ENCODE measurements at places on chromosomes 4 and X. TPM values are rescaled to one million over a fixed set of nuclear protein-coding genes. Genes with fewer than 3 reads are reported as not detected.

- H3K4me3 ChIP-seq: no peak overlapping the region
- no peak for DNase-seq
These were observed 72.0 kb upstream of the INTU start for GRCh38 chr4:127560755-127561154.

DNA sequence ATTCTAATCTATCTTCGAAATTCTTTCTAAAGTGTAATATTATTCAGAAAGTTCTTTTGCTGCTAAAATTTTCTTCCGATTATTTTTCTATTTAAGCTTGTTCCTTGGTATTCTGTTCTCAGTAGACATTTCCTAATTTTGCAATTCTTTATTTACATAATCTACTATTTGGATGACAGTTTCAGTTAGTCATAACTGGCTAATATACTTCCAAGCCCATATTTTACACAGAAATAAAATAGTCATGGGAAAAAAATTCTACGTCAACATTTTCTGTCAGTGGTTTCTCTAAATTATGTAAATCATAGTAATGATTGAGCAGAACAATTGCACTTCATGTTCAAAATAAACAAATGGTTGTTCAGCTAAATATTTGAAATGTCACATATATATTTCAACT, 178.0 kb upstream of the ANKRD50 start:
- no peak overlapping the region for H3K4me3 ChIP-seq
- no peaks in the 10 kb centered on the region for H3K27me3 ChIP-seq
- no peak for DNase-seq
- no peaks in the 10 kb centered on the region for H3K36me3 ChIP-seq
- H3K27ac ChIP-seq: no peak overlapping the region

- no peaks in the 10 kb centered on the region for H3K4me1 ChIP-seq
- no peaks in the 10 kb centered on the region for H3K27me3 ChIP-seq
- no peak for DNase-seq
- H3K27ac ChIP-seq: no peak overlapping the region
These were observed 90.4 kb upstream of the VCX3B start for GRCh38 chrX:8374041-8374825.

DNA sequence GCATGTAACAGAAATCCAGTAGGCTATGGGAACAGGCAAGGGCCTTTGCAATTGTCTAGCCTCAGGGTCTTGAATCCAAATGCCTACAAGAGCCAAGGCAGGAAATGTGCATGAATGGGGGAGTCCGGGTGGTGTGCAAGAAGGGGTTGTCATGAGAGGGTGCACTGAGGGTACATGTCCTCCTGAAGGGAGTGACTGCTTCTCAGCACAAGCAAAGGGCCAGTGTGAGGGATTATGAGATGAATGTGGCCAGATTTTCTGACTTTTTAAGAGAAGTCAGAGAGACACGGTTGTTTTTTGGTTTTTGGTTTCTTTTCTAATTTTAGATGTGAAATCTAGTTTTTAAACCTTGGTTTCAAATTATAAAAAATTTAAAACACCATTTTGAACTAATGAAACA, 76.5 kb upstream of the LSM6 start:
- no peaks in the 10 kb centered on the region for H3K36me3 ChIP-seq
- H3K4me3 ChIP-seq: no peak overlapping the region
- no peak overlapping the region for H3K27ac ChIP-seq
- DNase-seq: no peak
- no peaks in the 10 kb centered on the region for H3K4me1 ChIP-seq
- no peaks in the 10 kb centered on the region for H3K27me3 ChIP-seq

GRIA2 gene
- 0.50 TPM for total RNA-seq

- no peaks in the 10 kb centered on the region for H3K4me1 ChIP-seq
- H3K27me3 ChIP-seq: no peaks in the 10 kb centered on the region
- no peak for DNase-seq
- no peak overlapping the region for H3K27ac ChIP-seq
- no peak overlapping the region for H3K4me3 ChIP-seq
These were observed 94.4 kb downstream of the BLTP1 start for GRCh38 chr4:122246551-122246950.

- no peak overlapping the region for H3K27ac ChIP-seq
- H3K27me3 ChIP-seq: no peaks in the 10 kb centered on the region
- no peak for DNase-seq
- no peaks in the 10 kb centered on the region for H3K36me3 ChIP-seq
- peaks cover 22% of the 10 kb centered on the region for H3K4me1 ChIP-seq
These were observed 15.7 kb downstream of the ATP10D start for GRCh38 chr4:47500776-47501175.

GRCh38 chr4:99847362-99847976, 30.8 kb downstream of the DAPP1 start:
- no peak overlapping the region for H3K4me3 ChIP-seq
- H3K36me3 ChIP-seq: no peaks in the 10 kb centered on the region

DNA sequence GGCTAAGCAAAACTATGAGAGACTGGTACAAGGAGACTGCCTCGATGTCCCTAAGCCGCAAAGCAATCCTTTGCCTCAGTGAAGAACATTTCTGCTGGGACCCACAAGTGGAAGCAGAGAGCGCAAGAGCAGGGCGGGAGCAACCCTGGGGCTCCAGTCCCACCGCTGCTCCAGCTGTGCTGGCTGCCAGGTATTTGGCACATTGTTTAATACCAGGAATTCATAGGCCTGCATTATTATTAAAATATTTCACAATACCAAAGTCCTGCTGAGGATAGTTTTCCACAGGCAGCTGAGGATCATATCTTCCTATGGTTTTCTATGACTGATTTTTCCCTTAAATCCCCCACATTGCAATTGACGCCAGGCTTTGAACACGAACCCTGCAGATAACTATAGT, 163.5 kb upstream of the TLL1 start:
- no peaks in the 10 kb centered on the region for H3K4me1 ChIP-seq
- DNase-seq: no peak
- H3K27ac ChIP-seq: no peak overlapping the region
- H3K27me3 ChIP-seq: no peaks in the 10 kb centered on the region
- no peak overlapping the region for H3K4me3 ChIP-seq
- no peaks in the 10 kb centered on the region for H3K36me3 ChIP-seq

GRCh38 chr4:121057466-121057922, 14.8 kb downstream of the NDNF start:
- H3K27ac ChIP-seq: no peak overlapping the region
- no peak for DNase-seq
- H3K4me1 ChIP-seq: no peaks in the 10 kb centered on the region
- no peaks in the 10 kb centered on the region for H3K36me3 ChIP-seq
- H3K4me3 ChIP-seq: no peak overlapping the region

DNA sequence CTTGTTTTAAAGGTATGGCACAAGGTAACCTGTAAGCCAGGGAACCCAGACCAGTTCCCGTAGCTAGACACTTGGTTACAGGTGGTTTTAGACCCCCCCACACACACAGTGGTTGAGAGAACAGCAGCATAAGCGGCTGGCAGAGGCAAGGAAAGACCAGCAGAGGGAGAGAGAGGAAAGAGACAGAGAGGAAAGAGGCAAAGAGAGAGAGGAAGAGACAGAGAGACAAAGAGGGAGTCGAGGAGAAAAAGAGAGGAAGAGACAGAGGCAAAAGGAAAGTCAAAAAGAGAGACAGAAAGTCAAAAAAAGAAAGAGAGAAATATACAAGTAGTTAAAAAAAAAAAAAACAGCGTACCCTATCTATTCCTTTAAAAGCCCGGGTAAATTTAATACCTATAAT, 19.5 kb upstream of the PCSK1N start:
- no peaks in the 10 kb centered on the region for H3K27me3 ChIP-seq
- H3K4me3 ChIP-seq: no peak overlapping the region
- H3K36me3 ChIP-seq: no peaks in the 10 kb centered on the region
- no peak overlapping the region for H3K27ac ChIP-seq

ZNF732 gene
- 0.50 TPM for total RNA-seq

DMD gene
- 200 TPM for total RNA-seq

DNA sequence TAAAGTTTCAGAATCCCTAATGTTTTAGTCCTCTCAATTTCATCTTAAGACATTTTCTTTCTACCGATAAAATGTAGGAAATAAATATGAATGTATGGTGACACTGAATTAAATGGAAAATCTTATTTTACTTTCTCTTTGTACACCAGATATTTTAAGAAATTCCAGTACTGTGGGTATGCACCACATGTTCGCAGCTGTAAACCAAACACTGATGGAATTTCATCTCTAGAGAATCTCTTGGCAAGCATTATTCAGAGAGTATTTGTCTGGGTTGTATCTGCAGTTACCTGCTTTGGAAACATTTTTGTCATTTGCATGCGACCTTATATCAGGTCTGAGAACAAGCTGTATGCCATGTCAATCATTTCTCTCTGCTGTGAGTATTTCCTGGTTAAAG, 26.9 kb downstream of the C4orf46 start:
- no peak overlapping the region for H3K4me3 ChIP-seq
- H3K36me3 ChIP-seq: no peaks in the 10 kb centered on the region
- DNase-seq: no peak
- no peaks in the 10 kb centered on the region for H3K27me3 ChIP-seq

DNA sequence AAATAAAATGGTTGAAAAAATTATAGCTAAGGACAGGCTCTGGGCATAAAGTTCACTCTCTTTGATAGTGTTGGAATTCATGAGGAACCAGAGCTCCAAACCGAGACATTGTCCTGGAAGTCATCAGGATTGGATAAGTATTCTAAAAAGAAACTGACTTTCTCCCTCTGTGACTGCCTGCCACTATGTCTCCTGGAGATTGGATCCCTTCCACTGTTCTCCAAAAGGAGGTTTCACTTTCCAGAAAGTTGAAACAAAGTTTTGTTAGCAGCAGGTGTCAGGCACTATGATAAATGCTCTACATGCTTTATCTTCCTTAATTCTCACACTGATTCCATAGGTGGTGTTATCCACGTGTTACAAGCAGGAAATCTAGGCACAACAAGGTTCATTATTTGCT, 16.8 kb downstream of the BANK1 start:
- H3K4me3 ChIP-seq: no peak overlapping the region
- H3K27me3 ChIP-seq: no peaks in the 10 kb centered on the region
- no peak for DNase-seq
- H3K27ac ChIP-seq: no peak overlapping the region
- peaks cover 4% of the 10 kb centered on the region for H3K4me1 ChIP-seq

DNA sequence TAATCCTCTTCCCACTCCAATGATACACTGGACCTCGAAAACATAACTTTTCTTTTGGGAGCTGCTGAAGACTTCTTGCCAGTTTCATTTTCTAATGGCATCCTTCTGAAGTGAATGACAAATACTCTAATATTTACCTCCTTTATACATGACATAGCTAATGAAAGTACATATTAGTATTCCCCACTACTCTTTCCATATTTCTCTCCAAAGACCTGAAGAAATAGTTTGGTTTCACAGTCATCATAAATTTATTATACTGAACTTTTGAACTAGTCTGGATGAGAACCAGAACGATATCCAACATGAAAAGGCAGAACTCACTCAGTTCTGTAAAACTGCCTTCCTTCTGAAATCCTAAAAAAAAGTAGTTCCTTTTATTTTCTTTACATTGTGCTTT, 139.1 kb downstream of the GPC3 start:
- no peak overlapping the region for H3K4me3 ChIP-seq
- H3K27ac ChIP-seq: no peak overlapping the region
- H3K36me3 ChIP-seq: no peaks in the 10 kb centered on the region
- no peak for DNase-seq

GRCh38 chr4:48958582-48958981, 27.5 kb upstream of the CWH43 start:
- no peak for DNase-seq
- no peaks in the 10 kb centered on the region for H3K27me3 ChIP-seq
- H3K27ac ChIP-seq: no peak overlapping the region
- no peak overlapping the region for H3K4me3 ChIP-seq

SERPINA7 gene
- not detected for total RNA-seq

DNA sequence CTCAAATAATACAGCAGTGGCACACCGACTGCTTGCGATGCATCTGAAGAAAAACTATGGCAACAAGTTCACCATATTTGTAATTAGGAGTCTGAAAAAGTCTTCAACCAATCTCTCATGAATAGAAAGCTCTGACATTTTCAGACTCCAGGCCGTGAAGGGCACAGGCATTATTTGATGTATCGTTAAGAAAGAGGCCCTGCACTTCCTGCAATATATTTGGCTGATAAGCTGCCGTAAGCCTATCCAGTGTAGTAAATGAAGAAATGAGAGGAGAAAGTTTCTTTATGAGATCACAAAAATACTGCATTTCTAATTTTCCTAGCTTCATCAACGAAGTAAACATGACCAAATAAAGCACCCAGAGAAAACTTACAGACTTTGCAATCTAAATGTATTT, 613.8 kb upstream of the TECRL start:
- DNase-seq: no peak
- no peaks in the 10 kb centered on the region for H3K4me1 ChIP-seq
- no peak overlapping the region for H3K27ac ChIP-seq
- H3K36me3 ChIP-seq: no peaks in the 10 kb centered on the region
- no peaks in the 10 kb centered on the region for H3K27me3 ChIP-seq

DNA sequence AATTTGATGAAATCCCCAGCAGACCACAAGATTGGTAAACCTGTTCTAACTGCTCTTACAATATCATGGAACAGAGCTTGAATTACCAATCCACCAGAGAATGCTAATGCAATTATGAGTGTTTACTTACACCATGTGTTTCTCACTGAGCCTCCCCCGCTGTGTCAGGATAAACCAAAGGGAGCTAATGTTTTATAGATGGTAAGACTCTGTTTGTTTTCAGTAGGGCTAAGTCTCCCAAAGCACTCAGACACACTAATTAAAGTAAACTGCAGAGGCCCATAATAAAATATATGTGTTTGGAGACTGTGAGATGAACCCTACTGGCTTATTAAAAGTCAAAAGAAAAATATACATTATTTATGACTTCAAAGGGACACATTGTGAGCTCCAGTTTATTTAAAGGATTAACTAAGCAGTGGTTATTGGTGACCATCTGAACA, 261.7 kb upstream of the FAM241A start:
- no peaks in the 10 kb centered on the region for H3K4me1 ChIP-seq
- no peaks in the 10 kb centered on the region for H3K36me3 ChIP-seq

C4orf36 gene
- total RNA-seq: not detected

GRCh38 chr4:118313098-118313497, 39.7 kb downstream of the PRSS12 start:
- H3K36me3 ChIP-seq: no peaks in the 10 kb centered on the region
- no peak overlapping the region for H3K4me3 ChIP-seq
- no peak overlapping the region for H3K27ac ChIP-seq
- DNase-seq: no peak

AKAP4 gene
- not detected for total RNA-seq

ODAM gene
- total RNA-seq: 0.66 TPM

- no peak for DNase-seq
- peaks cover 3% of the 10 kb centered on the region for H3K4me1 ChIP-seq
- no peak overlapping the region for H3K4me3 ChIP-seq
These were observed 43.7 kb downstream of the RPS3A start for GRCh38 chr4:151143162-151143561.

GRCh38 chrX:98755912-98756311, 1654.2 kb downstream of the PCDH19 start:
- no peaks in the 10 kb centered on the region for H3K36me3 ChIP-seq
- no peaks in the 10 kb centered on the region for H3K4me1 ChIP-seq
- no peak overlapping the region for H3K4me3 ChIP-seq
- no peaks in the 10 kb centered on the region for H3K27me3 ChIP-seq

- peaks cover 59% of the 10 kb centered on the region for H3K36me3 ChIP-seq
- peaks cover 13% of the 10 kb centered on the region for H3K4me1 ChIP-seq
- DNase-seq: no peak
- H3K27me3 ChIP-seq: no peaks in the 10 kb centered on the region
- H3K27ac ChIP-seq: no peak overlapping the region
These were observed 45.7 kb upstream of the SLC2A9 start for GRCh38 chr4:10066670-10067651.

- peaks cover 4% of the 10 kb centered on the region for H3K4me1 ChIP-seq
- H3K27ac ChIP-seq: no peak overlapping the region
- no peaks in the 10 kb centered on the region for H3K27me3 ChIP-seq
- no peak for DNase-seq
- no peak overlapping the region for H3K4me3 ChIP-seq
These were observed 44.2 kb upstream of the SCRG1 start for GRCh38 chr4:173443121-173443520.

GAGE12H gene
- total RNA-seq: not detected

All from esophagus muscularis mucosa (tissue), 4 donors.